ENCODE measurements at places on chromosomes 6 and 20.

DNA sequence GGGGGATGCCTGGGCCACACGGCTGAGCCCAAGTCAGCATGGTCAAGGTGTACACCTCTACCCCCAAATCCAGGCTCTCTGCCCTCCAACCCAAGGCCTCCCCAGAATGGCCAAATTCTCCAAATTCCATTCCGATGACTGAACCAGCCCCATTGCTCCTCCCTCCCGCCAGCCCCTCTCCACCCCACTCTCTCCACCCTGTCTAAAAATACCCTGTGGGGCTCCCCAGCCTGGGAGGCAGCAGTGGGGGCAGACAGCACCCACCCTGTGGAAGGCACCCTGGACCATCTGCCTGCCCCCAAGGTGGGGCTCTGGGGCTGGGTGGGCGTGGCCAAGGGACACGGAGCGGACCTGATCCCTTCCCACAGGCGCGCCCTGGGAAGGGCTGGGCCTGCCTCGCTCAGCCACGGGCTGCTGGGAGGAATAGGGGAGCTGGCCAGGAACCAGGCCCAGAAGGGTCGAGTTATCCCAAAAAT, 11.4 kb downstream of the TEAD3 start:
- DNase-seq, result no peak

DNA sequence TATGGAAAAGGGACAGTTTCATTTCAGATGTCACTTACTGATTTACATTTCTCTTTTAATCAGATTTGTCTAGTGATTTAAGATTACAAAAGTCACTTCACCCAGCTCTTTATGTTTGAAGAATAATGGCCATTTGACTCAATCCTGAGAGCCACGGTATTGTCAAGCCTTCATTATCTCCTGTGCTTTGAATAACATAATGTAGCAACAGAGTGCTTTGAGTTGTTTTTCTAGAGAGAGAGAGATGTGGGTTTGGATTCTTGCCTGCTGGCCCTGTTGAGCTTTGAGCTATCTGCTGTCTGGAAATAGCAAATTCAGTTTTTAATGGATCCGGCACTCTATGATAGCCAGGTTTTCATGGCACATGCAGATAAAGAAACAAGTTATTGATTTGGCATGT, 478.4 kb upstream of the SOX4 start:
- DNase-seq, result no peak

DNA sequence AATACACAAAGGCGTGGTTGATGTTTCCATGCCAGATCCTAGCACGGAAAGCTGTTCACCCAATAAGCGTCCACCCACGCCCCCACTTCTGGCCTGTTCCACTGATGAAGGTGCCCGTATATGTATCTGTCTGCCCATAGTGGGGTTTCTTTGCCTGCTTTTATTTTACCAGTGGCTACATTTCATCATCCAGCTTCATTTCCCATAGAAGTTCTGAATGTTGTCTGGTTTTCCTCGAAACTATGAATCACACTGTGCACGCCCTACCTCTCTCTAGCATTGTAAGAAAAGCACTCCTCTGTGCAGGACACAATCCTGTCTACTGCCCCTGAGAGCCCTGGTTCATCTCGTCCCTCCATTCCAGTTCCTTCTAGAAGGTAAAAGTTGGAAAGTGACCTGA, 8.8 kb upstream of the CD93 start:
- DNase-seq, result no peak

- no peak for DNase-seq
These were observed 490.4 kb upstream of the ADGRB3 start for GRCh38 chr6:68144667-68145066.

- no peak for DNase-seq
These were observed 9.1 kb downstream of the PRND start for GRCh38 chr20:4730780-4731179.

- no peak for DNase-seq
These were observed 183.0 kb downstream of the TASP1 start for GRCh38 chr20:13455713-13456112.

DNA sequence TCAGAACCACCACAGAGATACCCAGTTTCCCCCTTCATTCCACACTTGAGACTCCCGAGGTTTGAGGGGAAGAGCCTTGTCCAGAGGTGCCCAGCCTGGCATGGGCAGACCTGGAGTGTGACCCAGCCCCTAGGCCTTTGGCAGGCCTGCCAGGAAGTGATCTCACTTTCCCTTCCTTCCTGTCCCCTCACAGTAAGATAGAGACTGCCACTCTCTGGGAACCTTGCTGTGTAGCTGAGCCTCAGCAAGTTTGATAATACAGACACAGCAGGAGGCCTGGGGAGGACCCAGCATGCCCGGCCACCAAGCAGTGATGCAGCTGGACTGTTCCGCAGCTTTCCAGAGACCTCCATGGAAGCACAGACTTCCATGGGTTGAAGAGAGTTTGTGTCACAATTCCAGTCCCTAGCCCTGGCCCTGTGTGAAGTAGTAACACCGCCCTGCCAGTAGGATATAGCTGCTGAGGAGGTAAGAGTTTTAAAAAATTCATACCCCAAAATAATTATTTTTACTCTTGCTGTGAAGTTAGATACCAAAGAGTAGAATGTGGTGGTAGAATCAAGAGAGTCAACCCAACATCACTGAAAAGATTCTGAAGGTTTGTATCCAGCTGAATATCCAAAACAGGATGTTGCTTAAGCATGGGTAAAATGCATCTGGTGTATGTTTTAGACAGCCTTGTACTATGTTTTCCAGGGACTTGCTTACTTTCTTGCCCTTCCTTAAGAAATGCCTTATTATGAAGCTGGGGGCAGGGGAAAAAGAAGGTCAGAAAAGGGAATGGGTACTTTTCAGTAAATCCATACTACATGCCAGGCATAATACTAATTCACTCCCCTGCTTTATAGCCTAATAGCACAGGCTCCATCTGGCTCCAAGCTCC, 16.3 kb downstream of the PKIG start:
- DNase-seq, result no peak

- DNase-seq, result no peak
These were observed 56.4 kb upstream of the NNAT start for GRCh38 chr20:37464611-37465010.

- no peak for DNase-seq
These were observed 4.6 kb downstream of the PTGIS start for GRCh38 chr20:49563015-49563980.

- DNase-seq, result no peak
These were observed 74.3 kb upstream of the MLN start for GRCh38 chr6:33877982-33878535.

DNA sequence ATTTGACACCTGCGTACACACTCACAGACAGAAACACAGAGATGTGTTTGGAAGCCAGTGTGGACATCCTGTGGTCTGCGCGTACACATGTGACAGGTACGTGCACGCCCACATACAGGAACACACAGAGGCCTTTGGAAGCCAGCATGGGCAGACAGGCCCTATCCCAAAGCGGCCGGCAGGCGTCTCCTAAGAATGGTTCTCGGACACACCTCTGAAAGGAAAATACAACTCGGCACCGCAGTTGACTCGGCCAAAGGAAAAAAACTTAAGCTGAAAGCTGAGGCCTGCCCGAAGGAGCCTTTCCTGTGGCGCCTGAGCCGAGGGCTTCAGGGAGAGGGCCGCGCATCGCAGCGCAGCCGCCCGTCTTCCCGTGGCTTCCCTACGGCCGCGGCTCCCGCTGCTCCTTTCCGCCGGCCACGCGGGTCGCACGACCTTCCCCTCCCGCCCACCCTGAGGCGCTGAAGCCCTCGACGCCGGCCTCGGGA, 1.4 kb upstream of the CEP43 start:
- DNase-seq, result peak; percentile 19

GRCh38 chr6:7604506-7604905, 14.5 kb downstream of the SNRNP48 start:
- DNase-seq, result no peak

DNA sequence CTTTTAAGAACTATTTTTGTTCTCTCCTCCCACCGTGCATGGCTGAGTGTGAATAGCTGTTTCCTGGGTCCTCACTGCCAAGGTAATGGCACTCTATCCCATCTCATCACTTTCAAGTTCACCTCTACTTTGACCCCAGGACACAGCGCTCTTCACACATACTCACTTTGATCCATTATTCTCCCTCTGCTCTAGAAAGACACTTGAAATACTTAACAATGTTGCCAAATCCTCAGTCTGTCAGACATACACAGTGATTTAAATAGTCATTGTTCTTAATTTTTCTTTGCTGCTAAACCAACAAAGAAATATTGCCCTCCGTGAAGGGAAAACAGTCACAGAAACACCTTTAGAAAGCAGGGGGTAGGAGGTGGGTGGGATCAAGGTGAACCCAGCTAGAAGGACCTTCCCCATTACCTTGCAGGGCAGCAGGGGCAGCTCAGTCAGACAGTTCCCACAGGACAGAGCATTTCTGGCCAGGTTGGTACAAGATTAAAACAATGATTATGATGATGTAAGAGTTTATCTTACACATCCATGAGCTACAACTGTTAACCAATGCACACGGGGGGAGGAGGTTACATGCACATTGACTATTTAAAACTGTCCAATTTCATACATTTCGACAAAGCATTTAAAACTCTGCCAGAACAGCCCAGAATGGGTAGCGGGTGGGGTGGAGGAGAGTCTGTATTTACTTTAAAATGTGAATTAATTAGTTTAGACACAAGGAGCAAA, 2.4 kb downstream of the SLC22A23 start:
- no peak for DNase-seq

DNA sequence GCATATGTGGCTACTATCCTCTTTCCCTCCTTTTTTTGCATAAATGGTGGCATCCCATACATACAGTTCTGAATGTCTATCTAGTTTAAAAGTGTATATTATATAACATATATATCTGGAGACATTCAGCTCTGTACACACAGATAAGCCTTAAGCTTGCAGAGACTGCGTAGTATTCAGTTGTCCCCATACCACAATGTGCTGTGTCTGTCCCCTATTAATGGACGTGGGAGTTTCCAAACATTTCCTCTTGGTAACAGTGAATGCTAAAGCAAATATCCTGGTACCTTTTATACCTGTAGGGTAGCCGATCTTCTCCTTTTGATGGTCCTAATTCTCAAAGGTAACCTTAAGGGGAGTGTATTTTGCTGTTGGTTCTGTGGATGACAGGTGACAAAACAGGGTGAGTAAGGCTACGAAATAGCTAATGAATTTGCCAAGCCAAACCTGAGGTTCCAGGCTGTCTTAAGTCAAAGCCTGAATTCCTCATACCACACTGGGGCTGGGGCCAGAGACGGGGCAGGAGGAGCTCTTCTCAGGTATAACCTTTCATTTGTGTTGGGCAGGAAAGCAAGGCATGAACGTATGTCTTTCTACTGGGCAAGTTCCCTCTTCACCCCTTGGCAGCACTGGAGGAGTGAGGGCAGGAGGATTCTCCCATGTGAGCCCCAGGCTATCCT, 7.8 kb upstream of the C2 start:
- no peak for DNase-seq

DNA sequence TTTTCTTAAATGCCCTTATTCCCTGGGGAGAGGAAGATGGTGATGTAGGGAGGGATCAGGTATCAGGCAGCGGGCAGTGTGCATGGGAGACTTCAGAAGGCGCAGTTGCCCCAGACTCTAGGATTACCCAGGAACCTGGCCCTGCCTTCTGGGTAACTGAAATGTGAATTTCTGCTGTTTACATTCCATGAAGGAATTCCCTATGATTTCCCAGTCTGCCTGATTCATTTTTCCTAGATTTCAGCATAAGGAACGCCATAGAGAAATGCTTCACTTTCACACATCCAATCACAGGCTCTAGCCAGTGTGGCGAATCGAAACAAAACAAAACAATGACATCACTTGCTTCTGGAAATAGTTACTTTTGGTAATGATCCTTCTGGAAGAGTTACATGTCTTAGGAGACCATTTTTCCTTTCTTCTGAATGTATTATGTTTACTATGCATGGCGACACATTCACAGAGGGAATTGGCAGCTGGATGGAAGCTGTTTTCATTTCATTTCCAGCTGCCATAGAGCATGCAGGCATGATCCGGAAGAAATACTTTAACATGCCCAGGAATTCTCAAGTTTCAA, 33.3 kb downstream of the LRP11 start:
- DNase-seq, result no peak

DNA sequence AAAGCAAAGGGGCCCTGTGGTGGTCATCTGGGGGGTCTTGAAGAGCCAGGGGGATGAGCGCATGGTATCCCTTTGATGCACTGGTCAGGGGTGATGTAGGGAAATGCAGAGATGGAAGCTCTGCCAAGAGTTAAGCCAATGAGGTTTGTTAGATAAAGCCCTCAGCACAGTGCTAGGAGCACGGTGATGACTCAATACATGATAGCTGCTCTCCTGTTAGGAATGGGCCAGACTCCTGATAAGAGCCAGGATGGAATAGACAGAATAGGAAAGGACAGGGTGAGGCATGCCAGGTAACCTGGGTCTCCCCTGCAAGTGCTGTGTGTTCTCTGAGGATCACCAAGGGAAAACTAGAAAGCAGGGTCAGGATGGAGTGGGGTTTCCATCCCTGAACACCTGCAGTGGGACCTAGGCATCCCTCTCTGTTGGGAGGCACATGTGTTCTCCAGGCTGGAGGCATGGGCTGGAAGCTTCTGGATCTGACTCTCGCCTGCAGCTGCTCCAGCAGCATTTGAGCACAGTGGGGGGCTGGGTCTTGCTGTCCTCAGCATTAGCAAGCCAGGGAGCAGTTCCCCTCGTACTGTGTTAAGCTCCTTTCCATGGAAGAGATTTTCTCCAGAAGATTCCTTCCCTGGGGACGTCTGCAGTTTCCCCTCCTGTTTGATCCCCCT, 71.8 kb upstream of the TIAM2 start:
- no peak for DNase-seq

DNA sequence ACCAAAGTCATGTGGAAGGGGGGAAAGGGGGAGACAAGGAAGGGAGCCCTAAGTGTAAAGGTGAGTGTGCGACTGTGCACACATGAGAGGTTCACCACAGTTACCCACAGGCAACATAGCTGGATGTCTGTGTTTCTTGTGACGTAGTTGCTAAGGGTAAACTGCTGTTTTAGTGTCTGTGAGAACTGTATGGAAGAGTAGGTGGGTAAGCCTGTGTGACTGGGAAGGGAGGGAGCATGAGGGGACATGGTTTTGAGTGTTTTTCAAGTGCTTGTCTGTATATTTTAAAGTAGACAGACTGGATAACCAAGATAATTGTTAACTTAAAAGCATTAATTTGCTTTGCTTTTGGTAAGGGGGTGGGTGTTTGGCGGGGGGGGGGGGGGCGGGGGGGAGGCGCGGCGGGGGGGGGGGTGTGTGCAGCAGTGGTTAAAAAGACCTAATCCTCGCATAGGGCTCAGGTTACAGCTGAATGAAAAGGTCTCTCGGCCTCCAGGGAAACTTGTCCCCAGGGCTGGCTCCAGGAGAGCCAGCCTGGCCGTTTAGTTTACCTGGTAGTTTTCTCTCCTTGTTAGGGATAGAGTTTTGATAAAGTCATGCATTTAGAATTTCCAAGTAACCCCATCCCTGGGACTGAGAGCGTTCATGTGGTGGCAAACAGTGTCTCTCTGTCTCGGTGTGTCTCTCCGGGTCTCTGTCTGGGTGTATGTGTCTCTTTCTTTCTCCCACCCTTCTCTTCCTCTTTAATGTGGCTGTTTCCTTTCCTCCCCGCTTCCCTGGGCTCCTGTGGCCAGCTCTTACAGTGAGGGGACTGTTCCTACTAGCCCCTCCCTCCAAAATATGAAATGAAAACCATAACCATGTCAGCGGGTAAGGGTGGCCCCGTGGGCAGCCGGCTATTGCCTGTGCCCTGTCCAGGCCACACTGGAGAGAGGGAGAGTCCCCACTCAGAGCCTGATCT, 3.4 kb downstream of the SCUBE3 start:
- no peak for DNase-seq

All from germinal center (tissue), 1 donor.